ENCODE measurements at places on chromosomes 11 and 22.

- DNase-seq = no peak
Measured at GRCh38 chr11:77204754-77205466, 76.9 kb downstream of the MYO7A start.

DNA sequence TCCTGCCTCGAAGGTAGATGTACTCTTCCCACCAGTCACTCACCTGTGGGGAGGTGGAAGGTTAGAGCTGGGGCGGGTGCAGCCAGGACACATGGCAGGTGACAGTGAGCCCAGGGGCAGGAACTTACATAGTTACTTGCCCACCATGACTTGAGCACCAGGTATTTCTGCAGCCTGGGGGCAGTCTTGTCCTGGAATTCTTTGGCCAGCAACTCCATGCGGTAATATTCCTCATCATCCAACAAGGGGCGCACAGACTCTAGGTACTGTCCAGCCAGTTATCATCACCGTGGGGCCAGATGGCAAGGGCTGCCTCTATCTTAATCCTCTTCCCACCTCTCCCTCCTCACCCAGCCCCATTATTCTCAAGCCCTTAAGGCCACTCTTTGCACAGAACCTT is 2.2 kb downstream of the CPT1B start:
- no peak for DNase-seq

GRCh38 chr11:8777907-8778767 is 95.5 kb downstream of the RPL27A start:
- DNase-seq = no peak

- DNase-seq = no peak
Measured at GRCh38 chr11:46733234-46733633, 14.2 kb downstream of the F2 start.

DNA sequence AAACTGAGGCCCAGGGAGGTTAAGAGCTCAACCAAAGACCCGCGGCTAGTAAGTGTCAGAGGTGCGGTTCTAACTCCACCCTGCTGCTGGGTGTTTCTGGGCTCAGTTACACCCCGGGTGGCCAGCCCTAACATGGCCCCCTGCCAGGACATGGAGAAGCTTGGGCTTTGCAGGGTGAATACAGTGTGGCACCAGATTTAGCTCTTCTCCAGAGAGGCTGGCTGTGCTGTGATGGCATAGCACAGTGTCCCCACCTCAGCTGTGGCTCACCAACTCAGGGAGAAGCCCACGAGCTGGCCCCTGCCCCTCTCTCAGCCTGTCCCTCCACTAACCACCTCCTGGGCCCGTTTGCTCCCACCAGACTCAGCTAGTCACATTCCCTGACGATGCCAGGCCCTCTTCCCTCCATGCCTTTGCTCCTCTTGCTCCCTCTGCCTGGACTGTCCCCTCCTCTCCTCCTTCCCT is 7.0 kb downstream of the UCP3 start:
- no peak for DNase-seq

DNA sequence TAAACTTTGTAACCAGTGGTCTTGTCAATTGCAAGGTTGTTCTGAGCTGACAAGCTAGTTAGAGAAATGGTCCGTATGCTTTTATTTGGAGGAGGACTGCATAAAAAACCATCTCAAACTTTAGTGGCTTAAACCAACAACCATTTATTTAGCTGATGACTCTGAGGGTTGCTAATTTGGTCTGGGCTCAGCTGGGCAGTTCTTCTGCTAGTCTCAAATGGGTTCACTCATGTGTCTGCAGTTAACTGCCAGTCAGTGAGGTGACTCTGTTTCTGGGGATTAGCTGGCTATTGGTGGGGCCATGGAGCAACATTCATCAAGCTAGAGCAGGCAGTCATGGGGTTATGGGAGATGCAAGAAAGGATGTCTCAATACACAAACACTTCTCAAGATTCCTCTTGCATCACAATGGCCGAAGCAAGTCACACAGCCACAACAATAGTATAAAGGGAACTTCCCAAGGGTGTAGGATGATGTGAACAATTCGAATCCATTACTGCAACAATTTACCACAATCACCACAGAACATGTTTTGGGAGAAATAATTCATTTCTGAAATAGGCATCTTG is 521.9 kb downstream of the INSC start:
- DNase-seq = no peak

DNA sequence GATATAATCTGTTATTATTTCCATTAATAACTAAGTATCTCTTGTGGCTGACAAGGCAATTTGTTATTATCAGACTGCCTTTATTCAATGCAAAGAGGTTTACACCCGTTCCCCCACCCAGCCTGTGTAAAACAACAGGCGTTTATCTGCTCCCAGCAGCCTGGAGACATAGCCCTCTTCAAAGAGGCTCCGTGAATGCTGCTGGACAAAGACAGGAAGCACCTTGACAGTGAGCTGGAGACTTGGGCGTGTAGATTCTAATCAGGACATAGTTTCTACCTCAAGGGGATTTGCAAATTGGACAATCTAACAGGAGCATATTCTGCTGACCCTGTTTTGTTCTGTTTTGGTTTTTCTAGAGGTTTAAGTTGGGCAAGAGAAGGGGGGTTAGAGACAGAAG is 733.0 kb upstream of the KIRREL3 start:
- no peak for DNase-seq

DNA sequence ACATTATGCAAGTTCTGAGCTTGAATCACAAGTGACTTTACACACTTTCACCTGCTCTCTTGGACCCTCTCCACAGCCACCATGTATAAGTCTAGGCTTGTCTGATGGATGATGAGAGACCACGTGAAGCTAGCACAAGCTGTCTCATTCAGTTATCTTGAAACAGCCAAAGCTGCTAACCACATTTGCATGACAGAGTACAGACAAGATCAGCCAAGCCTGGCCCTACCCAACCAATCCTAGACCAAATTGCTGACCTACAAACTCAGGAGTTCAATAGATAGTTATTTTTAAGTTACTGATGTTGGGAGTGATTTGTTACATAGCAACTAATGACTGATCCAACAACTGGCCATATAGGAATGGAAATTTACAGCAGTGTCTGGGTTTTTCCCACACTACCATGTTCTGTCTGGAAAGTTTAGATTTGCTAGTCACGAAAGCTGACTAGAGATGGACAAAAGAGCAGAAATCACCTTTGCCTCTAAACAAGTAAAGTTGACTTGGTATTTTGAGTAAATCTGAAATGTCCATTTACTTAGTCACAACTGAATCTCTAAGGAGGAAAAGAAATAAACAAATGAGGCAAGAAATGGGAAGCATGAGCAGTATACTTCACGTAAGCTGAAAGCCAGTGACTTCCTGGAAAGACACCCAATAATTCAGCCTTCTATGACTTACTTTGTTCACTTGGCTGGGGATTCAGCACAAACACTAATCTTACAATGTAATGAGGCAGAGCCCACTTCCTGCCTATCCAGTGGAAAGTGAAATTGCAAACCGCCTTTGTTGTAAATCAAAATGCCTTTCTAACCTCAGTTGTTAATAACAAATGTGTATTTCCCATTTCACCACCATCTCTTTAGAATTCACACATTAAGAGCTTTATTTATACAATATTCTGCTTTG is 101.7 kb downstream of the FAM181B start:
- DNase-seq = no peak

DNA sequence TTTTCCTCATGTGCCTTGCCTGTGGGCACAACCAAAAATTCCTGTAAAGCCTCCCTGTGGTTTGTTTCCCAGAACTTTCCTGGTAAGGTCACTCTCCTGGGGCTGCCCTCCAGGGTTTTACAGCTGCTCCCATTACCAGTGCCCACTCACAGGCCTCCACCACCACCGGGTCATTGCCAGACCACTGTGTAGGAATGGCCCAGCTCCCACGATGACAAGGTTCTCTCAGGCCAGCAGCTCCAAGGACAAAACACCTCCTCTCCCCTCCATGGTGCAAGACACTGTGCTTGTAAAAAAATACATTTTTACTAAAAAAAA is 96.1 kb upstream of the AKIP1 start:
- no peak for DNase-seq

- no peak for DNase-seq
Measured at GRCh38 chr22:32240461-32240860, 14.7 kb downstream of the SLC5A4 start.

DNA sequence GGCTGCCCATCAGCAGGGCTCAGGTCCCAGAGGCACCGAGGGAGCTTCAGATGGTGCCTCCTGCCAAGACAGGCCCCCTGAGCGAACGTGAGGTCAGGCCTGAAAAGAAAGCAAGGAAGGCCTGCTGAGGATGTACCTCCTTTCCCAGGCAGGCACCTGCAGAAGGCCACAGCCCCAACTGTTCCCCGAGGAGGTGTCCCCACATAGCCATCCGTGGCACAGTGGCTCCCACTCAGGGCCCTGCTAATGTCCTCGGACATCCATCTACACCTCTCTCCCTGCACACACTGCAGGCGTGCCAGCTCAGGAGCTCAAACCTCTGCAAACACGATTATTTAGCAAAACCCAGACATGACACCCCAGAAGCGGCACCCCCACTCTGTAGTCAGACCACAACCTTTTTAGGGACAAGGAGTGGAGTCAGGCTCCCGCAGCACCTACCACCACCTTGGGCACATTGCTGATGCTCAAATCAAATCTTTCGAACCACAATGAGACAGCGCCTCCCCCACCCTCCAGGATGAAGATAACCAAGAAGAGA is 36.9 kb downstream of the SHANK2 start:
- no peak for DNase-seq
